ENCODE measurements at places on chromosomes 13 and 19.

GRCh38 chr19:12194827-12195731, 32.2 kb downstream of the ZNF136 start:
- peak; percentile 65 for DNase-seq

- DNase-seq = no peak
Measured at GRCh38 chr19:43799502-43800142, 2.6 kb downstream of the LYPD5 start.

GRCh38 chr13:86403181-86403580, 604.0 kb upstream of the SLITRK6 start:
- DNase-seq = peak; percentile 4

DNA sequence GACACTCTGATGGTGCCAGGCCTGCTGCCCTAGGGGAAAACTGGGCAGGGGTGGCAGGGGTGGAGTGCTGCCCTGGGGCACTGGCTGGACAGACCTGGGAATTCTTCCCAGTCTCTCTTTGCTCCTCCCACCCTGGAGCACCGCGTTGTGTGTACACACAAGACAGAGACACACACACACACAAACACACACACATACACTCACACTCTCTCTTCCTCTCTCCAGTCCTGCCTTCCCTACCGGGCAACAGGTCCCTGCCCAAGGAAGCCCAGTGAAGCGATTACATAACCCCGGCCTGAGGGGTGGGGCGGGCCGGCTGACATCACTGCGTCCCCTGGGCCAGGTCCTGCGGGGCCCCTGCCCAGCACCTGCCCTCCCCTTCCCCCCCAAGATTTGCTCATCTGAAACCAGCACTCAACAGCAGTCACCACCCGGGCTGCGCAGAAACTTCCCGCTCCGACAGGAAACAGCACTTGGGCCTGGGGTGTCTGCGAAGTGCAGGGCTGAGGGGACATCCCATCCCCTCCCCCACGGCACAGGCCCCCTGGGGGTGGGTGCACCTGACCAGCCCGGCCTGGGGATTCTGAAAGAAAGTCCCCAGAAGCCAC, 1.2 kb downstream of the MKNK2 start:
- DNase-seq = peak; percentile 26

DNA sequence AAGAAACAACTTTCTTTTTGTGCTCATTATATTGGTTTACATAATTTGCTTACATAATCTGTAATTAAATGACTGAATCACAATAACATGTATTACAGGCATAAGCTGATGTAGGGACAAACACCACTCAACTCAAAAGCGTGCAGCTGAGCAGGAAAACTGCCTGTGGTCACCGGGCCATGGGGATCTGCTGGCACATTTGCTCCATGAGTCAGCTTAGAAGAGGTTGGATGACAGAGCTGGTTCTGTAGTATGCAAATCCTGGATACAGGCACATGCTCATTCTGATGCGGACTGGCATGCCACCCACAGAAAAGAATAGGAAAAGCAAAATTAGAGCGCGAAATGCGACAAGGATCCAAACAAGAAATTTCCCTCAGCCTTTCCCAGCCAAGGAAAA, 128.6 kb downstream of the USP12 start:
- DNase-seq = peak; percentile 22

DNA sequence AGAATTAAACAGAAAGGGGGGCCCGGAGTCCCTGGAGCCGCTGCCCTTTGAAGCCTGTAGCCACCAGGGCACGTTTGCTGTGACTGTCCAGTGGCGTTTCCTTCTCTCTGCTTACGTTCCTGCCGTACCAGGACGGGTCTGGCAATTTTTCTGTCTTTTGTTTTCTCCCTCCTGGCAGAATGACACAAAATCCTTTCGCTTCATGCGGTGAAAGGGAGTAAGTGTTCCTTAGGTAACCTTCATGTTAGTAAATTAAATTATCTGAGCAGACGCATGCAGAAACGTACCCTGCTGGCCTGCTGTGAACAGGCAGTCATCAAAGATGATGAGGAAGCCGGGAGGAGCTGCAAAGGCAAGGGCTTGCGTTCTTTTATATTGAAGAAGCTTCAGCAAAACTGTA, 299.3 kb upstream of the ARGLU1 start:
- no peak for DNase-seq

- DNase-seq = peak; percentile 30
Measured at GRCh38 chr19:982567-983170, 1.5 kb upstream of the WDR18 start.

GRCh38 chr13:22903301-22903700, 277.5 kb upstream of the SGCG start:
- no peak for DNase-seq

- DNase-seq = no peak
Measured at GRCh38 chr19:1567116-1567847, 843 bp downstream of the MEX3D start.

- no peak for DNase-seq
Measured at GRCh38 chr13:47869776-47870175, 131.3 kb downstream of the SUCLA2 start.

DNA sequence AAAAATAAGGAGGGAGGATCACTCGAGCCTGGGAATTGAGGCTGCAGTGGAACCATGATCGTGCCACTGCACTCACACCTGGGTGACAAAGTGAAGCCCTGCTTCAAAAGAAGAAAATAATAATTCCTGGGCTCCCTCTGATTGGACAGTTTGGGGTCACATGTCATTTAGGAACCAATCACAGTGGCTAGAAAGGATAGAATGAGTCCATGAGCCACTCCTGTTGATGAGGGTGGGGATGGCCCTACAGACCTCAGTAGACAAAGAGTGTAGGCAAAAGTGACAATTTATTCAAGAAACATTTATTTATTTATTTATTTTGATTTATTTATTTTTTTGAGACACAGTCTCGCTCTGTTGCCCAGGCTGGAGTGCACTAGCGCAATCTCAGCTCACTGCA, 26.8 kb upstream of the ADGRE5 start:
- DNase-seq = no peak

- DNase-seq = no peak
Measured at GRCh38 chr19:54481326-54481930, 8.3 kb upstream of the CDC42EP5 start.

GRCh38 chr19:56619121-56619520, 23.8 kb upstream of the SMIM17 start:
- no peak for DNase-seq

- peak; percentile 17 for DNase-seq
Measured at GRCh38 chr13:104773775-104774174, 1707.6 kb upstream of the SLC10A2 start.

DNA sequence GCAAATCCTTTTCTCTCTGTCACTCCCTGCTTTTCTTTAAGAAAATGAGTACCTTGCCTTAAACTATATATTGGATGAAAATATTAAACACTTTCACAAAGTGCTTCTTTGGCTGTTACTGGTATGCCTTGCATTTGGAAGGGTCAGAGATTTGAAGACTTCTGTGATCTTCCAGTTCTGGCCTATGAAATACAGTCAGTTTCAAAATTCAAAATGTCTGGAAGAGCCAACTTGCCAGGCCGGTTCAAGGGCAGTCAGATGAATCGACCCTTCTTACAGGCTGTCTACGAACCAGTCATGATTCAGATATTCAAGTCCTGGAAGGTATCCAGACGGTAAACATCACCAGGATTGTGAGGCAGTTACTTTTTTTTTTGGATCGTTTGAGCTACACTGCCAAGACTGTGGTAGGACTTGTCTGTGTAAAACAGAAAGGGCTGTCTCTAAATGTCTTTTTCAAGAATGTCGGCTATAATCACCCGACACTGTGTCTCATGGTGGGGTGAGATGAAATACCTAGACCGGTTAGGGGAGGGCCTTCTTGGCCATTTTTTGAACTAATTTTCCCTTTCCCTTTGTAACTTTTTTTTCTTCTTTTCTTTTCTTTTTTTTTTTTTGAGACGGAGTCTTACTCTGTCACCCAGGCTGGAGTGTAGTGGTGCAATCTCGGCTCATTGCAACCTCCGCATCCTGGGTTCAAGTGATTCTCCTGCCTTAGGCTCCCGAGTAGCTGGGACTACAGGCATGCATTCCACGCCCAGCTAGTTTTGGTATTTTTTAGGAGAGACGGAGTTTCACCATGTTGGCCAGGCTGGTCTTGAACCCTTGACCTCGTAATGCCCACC, 11.2 kb downstream of the ACTN4 start:
- DNase-seq = peak; percentile 80

GRCh38 chr13:113782472-113782871, 23.4 kb downstream of the TMEM255B start:
- no peak for DNase-seq

DNA sequence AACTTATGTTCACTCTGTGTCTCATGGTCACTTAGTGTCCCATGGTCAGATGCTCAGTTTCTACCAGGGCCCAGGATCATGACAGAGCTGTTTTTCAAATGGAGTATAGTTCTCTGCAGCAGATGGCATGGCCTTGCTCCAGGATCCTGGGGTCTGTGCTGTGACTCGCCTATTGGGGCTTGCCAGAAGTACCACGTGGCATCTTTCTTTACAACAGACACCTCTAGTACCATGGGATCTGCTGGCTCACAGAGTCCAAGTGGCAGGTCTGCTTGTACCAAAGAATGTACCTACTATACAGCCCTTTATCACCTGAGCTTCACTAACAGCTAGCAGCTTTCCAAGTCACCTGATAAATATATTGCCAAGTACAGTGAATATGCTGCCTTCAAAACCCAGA, 6.0 kb upstream of the RNF6 start:
- no peak for DNase-seq

DNA sequence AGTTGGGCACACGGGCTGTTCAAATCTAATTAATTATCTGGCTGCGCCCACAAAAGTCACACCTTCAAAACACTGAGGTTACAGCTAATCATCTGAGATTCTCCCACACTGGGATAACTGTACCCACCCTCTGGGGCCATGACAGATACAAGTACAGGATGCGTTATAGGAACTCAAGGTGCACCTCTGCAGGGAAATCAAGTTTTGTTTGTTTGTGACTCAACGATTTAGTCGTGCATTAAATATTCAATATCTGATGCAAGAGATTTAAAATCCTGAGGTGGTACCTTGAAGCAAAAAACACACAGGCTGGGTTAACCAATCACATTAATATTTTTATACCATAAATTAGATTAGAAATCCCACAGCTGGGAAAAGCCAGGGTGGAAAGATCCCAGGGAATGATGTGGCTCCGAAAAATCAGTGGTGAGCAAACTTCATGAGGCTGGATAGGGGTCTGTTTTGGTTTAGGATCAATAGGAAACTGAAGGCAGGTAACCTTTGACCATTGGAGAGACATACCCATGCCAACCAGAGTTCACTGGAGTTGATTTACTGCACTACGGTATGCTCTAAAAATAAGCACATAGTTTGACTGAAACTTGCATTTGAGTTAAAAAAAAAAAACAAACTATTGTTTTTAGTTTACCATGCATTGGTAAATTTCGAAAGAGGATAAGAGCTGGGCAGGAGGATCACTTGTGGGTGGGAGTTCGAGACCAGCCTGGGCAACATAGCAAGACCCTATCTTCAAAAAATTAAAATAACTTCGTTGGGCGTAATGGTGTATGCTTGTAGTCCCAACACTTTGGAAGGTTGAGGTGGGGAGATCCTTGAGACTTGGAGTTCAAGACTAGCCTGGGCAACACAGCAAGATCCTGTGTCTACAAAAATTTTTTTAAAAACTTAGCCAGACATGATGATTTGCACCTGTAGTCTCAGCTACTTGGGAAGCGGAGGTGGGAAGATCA, 23.9 kb upstream of the CEBPG start:
- no peak for DNase-seq

GRCh38 chr13:106183410-106184065, 351.9 kb downstream of the EFNB2 start:
- DNase-seq = no peak

GRCh38 chr19:50725218-50725910, 2.2 kb downstream of the CLEC11A start:
- DNase-seq = no peak

DNA sequence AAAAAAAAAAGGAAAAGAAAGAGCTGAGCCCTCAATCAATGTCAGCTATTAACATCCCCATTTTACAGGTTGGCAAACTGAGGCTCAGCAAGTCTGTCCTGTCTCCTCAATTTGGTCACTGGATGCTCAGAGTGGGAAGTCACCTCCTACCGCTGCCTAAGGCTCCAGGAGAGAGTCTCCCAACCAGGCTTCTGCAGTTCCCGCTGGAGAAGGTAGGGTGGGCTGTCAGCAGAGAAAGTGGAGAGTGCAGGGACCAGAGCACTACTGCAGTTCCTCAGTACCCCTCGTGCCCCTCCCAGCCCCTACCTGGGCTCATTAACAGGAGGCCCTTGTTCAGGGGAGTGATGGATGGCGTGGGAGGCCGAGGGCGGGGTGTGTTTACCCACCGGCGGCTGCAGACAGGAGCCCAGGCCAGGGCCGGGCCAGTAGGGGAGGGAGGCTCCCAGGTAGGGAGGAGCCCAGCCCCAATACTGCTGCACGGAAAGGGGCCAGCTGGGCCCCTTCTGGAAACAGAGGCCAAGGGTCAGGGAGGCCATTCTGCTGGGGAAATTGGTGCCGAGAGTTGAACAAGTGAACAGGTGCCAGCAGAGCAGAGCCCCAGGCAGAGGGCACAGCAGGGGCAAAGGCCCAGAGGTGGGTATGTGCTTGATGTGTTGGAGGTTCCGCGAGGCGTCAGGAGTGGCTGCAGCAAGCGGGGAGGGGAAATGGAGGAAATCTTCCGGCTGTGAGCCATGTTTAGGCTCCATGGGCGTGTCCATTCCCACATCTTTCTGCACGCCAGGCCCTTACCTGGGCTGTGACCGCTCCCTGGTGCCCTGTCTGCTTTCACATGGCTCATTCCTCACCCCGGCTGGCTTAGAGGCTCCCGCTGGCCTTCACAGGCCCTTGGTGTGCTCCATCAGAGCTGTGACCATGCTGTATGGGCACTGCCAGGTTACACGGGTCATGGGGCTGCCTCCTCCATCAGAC, 7.6 kb upstream of the COMP start:
- no peak for DNase-seq

DNA sequence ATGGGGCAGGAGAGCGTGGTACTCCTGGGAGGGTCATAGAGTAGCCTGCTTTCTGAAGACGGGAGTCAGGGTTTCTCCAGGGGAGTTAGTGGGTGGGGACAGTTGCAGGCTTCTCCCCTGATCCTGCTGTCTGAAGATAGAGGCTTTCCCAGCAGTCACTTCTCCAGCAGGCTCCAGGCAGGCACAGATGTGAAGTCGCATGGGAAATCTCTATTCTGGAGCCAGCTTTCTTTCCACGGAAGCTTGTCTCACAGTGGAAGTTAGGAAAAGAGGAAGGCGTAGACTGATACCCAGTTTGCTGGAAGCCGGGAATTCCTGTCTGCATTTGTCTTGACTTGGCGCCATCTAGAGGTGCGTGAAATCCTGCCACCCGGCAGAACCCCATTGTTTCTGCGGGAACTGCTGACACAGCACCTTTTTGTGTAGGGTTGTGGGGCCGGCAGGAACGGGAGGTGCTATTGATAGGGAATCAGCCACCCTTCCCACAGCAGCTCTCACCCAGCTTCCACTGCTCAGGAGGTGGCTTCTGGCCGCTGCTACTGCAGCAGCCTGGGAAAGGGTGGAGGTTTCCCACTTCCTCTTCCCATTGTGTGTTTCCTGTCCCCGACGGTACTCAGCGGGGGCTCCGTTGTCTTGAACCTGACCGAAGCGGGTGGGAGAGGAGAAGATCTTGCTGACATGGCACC, 28.5 kb upstream of the NPAS1 start:
- DNase-seq = peak; percentile 93

All from skin of body (tissue), 3 donors.